Liver (tissue), 10 donors: ENCODE measurements at places on chromosomes 7 and 10. TPM values are rescaled to one million over a fixed set of nuclear protein-coding genes. Genes with fewer than 3 reads are reported as not detected.

DNA sequence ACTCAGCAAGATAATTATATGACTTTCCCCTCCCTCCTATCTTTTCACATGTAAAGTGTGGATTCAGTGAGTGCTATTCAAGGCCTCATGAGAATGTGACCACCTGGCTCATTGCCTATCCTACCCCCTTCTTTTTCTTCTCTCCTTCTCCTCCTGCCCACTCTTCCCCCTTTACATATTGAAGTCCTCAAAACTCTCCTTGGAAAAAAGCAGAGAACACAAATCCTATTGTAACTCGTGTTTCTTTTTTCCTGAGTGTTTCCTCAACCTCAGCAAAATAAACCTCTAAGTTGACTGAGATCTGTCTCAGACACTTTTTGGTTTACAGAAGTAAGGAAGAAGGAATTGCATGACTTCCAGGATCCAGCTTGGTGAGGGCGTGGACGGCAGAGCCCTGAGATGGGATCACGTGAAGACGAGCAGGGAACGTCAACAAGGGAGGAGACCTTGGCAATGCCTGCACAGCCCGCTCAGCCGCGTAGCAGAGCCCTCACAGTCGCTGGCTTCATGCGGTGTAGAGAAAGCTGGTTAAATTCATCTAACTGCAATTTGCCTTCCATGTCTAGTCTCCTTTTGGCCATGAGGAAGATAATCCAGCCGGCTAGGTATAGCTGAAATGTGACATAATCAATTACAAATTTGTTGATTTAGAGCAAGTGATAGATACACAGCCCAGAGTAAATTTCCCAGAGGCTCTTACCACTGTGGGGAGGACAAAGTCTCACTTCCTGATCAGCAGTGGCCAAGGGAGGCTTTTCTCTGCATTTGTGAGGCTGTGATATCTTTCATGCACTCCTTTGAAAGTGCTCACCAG lies 75.7 kb downstream of the LYZL2 start:
- DNase-seq, result no peak

DNA sequence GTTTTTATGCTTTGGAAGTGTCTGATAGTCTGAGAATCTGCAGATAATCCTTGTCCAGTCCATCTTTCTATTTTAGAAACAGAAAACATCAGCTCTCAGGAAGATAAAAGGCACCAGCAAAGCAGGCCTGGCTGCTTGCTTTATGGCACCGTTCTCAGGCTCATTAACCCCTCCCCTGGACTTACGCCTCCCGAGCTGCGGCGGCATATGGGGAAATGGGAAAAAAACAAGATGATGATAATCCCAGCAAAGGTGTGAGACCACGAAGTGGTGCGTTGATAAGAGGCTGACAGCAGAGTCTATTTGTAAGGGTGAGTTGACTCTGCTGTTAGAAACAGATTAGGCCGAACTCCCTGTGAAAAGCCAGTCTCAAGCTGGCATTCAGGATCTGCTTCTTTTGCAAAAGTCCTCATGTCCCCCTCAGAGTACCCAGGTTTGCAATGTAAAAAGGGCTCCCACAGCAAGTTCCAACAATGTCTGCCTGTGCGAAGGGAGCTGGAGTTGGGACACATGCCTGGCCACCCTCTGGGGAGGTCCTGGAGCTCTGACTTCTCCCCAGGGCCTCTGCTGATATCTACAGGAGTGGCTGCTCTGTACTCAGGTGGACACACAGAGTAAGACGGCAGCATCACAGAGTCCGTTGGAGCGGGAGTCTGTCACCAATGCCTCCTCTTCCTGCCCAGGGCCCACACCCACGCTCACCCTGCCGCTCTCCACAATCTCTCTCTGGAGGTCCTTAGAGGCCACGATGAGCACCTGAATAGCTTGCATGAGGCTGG lies 54.3 kb downstream of the SPDYE5 start:
- DNase-seq, result no peak

- no peak for DNase-seq
These were observed 282.3 kb downstream of the SEMA3D start for GRCh38 chr7:84904561-84904960.

DNA sequence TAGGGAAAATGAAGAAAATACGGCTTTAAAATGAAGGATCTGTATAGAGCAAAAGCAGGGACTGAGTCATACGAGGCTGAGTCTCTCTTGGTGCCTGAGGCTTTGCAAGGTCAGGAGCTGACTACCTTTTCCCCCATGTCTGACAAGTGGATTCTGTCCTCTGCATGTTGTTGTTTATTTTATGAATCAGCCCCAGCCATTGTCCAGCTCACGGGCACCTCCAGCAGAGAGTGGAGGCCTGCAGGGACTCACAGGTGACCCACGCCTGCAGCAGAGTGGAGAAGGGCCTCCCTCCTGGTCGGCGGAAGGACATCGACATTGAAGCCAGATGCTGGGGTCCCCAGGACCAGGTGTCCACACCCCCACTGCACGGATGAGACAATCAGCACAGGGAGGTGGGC lies 233.9 kb downstream of the WDR37 start:
- DNase-seq, result no peak

SLC26A3 gene
- polyA plus RNA-seq, result 0.09 TPM
